Panc1 (cell line): ENCODE measurements at places on chromosomes 4 and X.

DNA sequence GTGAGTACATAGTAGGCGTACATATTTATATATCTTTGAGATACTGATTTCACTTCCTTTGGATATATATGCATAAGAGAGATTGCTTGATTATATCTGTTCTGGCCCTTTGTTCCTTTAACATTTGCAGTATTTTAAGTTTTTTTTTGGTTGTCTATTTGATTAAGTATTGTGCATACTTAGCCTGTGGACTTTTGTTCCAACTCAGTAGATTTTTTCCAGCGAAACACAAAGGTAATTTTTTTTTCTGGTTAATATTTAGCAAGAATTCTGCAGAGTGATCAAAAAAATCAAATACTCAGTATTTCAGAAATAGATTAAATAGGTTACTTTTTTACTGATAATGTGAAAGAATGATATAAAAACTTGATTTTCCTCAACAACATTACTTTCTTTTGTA, at the start of gene AFM:
AFM (plus strand) TSS at position 388 of the 400 bp plus-strand sequence. CDS start 31 bp downstream, outside the sequence.
- DNase-seq: no peak

- no peak for DNase-seq
Observed at GRCh38 chrX:67289055-67289499, 254.7 kb upstream of the AR start.

DNA sequence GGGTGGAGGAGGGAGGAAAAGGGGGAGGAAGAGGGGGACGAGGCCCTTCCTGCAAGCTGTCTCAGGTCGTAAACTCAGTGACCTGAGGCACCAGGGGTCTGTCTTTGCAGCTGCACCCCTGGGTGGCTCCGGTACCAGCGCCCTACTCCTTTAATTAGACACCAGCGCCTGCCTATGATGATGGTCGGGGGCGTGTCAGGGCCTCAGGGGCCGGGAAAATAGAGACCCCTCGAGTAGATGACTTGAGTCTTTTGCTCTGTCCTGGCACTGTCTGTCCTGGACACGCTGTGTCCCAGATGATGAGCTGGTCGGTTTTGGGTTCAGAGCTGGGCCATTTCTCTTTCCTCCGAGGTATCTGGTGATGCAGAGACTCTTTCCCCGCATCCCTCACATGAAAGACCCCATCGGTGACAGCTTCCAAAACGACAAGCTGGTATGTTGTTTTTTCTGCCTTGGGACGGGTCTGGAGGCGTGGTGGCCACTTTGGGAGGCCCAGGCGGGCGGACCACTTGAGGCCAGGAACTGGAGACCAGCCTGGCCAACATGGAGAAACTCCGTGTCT, 11.2 kb downstream of the SLC25A6 start:
- no peak for DNase-seq

DNA sequence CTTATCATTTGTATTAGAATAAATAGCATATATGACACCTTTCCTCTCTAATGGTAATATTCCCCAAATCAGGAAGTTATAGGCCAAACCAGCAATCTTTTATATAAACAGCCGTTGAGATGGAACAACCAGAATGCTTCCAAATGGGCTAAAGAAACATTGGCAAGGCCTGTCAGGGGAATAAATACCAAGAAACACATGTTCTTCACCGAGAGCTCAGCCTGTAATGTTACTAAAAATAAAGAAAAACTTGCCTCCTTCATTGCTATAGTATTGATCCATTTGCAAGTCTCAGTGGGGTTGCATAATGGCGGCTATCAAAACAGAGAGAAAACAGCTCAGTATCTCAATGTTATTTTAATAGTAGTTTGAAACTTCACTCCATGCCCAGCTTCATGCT, 104.9 kb downstream of the FAM13A start:
- DNase-seq: no peak

GRCh38 chrX:33205321-33205720, 6.0 kb downstream of the DMD start:
- no peak for DNase-seq

GRCh38 chr4:139153411-139154133, 23.4 kb downstream of the ELF2 start:
- DNase-seq: no peak

DNA sequence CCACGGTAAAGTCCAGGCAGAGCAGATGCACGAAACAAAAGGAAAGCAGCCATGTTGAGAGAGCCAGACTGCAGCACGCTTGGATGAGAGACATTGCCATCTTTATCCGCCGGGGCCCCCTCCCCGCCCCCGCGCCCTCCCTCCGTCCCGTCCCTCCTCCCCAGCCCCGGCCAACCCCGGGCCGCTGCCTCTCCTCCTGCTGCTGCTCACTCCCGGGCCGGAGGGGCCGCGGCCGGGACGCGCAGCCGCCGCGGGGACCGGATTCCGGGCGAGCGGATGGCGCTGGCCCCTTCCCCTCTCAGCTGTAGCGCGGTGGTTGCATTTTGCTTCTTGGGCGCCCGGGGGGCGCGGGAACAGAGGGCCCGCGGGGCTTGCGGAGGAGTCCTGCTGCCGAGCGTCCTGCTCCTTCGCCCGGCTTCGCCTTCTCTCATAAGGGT, 542 bp downstream of the RNF150 start:
- no peak for DNase-seq

DNA sequence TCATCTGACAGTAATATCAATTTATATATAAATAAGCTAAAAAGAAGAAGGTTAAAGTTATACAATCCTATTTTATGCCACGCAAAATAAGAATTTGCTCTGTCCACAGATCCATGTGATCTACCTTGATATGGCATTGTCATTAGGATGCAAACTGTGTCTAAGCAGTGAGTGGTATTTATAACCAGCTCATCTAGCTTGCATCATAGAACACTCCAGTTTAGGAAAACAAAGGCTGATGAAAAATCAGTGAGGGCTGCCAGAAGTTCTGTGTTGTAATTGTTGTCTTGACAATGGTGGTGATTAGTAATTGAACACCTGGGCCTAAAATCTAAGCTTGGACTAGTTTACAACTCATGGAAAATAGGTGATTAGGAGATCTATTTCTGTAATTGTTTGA, 111.0 kb downstream of the CPE start:
- DNase-seq: no peak

GRCh38 chr4:98838531-98838930, 90.4 kb downstream of the EIF4E start:
- DNase-seq: no peak

DNA sequence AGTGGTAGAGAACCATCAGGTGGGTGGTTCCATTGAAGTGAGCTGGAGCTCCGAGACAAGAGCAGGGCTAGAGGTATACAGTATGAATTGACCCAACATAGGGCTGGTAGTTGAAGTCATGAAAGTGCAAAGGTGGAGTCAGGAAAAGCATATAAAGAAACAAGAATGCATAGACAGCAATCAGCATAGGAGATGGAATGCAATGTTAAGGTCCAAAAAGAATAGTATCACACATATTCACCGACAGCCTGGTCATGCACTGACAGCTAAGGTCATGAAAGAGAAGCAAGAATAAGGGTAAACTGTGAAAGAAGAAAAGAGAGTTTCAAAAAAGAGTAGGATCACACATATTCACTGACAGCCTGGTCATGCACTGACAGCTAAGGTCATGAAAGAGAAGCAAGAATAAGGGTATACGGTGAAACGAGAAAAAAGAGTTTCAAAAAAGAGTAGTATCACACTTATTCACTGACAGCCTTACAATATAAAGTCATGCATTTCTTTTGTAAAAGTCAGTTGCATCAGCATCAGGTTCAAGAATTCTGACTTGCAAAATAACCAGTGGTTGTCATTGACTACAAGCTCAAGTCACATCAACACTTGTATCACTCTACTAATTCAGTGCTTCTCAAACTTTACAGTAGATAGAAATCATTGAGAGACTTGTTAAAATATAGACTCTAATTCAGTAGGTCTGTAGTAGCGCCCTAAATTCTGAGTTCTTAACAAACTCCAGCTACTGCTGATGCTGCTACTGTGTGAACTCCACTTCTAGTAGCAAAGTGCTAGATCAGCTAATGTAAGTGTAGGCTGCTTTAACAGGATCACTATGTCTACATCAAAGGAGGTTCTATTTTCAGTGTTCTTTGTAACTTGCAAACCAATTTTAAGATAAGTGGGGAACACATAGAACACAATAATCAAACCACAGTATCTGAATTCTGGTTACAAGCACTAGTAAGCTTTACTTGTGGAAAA, 221.9 kb downstream of the PDGFC start:
- no peak for DNase-seq

DNA sequence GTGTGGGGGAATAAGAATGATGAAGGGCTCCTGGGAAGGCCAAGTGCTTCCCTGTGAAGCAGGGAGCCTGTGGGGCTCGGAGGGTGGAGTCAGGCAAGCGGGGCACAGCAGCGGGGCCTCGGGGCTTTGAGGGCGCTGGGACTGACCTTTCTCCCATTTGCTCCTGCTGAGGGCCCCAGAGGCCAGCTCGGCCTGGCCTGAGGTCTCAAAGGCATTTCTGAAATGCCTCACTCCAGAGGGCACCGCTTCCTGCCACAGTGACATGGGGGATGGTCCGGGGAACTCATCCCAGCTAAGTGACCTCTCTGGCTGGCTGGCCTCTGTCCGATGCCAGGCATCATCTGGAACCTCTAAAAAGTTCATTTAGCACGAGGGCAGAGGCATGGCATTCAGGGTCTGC, 98.8 kb upstream of the STX18 start:
- no peak for DNase-seq

GRCh38 chr4:82901183-82901718, 716 bp downstream of the THAP9 start:
- no peak for DNase-seq

- DNase-seq: no peak
Observed at GRCh38 chr4:162732876-162733275, 433.8 kb downstream of the NAF1 start.

DNA sequence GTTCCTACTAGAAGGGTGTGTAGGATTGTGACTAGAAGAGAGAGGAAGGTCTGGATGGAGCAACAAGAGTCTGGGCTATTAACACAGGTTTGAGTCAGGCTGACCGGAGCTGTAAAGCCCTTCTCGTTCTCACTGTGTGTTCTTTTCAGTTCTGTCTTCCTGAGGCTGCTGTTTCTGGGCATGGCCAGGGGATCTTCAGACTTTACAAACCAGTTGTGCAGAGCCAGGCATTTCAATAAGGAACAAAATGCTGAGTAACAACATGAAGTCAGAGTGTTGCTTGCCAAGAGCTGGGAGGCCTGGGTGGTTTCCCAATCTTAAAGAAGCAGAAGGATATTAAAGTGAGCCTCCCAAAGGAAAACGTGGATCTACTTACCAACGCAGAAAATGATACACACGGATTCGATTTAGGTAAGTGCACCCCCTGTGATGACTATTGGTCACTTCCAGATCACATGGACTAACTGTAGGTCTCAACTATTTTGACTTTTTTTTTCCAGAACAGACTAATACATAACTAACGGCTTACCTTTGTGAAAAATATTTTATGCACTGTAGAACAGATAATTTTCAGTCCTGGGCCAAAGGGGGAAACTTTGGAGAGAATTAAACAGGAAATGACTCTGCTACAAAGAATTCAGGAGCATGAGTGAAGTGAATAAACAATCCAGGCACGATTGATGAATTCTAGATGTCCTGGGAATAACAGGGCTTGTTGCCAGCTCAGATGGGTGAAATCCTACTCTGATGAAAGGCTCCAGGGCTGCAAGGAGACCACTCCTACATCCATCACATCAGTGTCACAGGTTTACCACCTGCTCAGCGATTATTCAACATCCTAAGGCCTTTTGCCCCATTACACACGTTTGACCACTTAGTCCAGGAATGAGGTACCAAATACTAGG, 94.5 kb downstream of the ANXA3 start:
- peak; percentile 15 for DNase-seq

- no peak for DNase-seq
Observed at GRCh38 chr4:172124656-172125308, 311.6 kb downstream of the GALNTL6 start.

DNA sequence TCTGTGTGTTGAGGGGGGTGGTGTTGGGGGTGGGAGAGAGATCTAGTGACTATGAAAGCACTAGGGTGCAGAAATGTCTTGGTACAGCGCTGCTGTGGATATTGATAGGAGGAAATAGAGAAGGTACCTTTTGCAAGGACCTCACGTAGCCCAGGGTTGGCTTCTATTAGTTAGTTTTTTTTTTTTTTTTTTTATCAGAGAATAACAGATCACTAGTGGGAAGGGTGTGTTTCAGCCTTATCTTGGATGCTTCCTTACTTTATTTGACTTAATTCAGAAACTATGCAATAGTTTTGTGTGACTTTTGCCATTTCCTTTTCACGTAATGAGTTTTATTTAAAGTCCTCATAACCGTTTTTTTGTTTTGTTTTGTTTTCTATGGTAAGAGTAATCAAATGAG, 16.4 kb upstream of the PGRMC2 start:
- no peak for DNase-seq

DNA sequence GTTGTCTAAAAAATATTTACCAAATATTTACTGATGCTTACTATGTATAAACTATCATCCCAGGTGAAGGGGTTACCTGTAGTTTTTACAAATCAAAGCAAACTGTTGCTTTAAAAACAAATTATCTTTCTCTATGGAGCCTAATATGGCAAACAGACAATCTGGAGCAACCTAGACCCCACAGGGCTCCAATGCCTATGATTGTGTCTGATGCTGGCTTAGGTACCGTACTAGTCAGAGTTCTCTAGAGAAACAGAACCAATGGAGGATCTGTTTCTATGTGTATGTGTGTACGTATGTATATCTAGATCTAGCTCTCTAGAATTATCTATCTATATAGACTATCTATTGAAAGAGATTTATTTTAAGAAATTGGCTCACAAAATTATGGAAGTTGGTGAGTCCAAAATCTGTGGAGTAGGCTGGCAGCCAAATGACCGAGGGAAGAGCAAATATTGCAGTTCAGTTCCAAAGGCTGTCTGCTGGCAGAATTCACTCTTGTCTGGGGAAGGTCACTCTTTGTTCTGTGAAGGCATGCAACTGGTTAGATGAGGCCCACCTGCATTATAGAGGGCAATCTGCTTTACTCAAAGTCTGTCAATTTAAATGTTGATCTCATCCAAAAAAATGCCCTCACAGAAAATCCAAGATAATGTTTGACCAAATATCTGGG, 127.1 kb upstream of the ENPEP start:
- DNase-seq: no peak

GRCh38 chrX:120332394-120332793, 21.1 kb upstream of the TMEM255A start:
- DNase-seq: no peak

- DNase-seq: no peak
Observed at GRCh38 chrX:14027036-14027435, 2.7 kb downstream of the GEMIN8 start.

DNA sequence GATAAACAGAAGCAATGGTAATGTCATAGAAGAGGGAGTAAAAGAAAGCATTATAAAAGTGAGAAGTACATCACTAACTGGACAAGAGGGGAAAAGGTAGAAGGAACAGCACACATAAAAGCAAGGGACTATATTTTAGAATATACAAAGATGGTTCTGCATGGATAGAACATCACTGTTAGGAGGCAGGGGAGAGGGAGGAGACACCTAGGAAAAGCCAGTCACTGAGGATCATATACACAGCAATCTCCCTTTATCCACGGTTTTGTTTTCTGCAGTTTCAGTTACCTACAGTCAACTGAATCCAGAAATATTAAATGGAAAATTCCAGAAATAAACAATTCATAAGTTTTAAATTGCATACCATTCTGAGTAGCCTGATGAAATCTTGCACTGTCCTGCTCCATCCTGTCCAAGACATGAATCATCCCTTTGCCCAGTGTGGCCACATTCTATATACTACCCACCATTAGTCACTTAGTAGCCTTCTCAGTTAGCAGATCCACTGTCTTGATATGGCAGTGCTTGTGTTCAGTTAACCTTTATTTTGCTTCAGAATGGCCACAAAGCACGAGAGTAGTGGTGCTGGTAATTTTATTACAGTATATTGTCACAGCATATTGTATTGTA, 74.2 kb downstream of the PPA2 start:
- peak; percentile 24 for DNase-seq

- no peak for DNase-seq
Observed at GRCh38 chr4:182143822-182144625, 99.2 kb upstream of the TENM3 start.

- DNase-seq: peak; percentile 36
Observed at GRCh38 chr4:127400731-127401346, 231.9 kb upstream of the INTU start.
